ENCODE measurements at places on chromosomes 16 and 17.

- peak; percentile 54 for DNase-seq
Observed at GRCh38 chr16:68893710-68894705, 50.7 kb downstream of the TANGO6 start.

- peak; percentile 53 for DNase-seq
Observed at GRCh38 chr17:48335858-48336500, 94.0 kb downstream of the SKAP1 start.

DNA sequence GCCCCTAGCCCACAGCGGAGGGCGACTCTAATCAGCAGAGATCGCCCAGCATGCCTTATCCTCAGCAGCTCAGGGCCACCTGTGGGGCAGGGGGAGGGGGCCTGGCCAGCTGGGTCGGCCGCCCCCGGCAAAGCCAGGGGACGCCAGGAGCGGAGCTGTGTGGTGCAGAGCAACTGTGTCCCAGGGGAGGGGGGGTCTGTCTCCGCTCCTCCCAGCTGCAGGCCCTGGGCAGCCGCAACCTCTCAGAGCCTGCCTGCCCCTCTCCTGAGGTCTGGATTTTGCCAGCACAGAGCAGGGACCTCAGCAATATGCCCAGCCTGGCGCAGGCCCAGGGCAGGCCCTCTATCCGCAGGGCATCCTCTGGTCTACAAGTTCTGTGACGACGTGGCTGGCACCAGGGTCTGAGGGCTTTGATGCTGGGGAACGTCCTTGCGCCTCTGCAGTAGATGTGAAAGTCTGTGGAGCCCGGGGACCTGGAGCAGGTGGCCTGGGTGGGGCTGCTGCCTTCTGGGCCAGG is 36.5 kb upstream of the SLC38A10 start:
- DNase-seq, result no peak

DNA sequence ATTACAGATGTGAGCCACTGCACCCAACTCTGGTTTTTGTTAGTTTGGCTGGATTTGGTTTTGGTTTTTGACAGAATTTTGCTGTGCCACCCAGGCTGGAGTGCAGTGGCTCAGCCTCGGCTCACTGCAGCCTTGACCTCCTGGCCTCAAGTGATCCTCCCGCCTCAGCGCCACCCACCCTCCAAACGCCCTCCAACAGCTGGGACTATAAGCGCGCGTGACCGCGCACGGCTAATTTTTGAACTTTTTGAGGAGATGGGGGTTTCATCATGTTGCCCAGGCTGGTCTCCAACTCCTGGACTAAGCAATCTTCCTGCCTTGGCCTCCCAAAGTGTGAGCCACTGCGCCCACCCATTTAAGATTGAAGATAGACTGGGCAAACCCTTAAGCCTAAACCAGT is 84.4 kb upstream of the RPRML start:
- DNase-seq, result no peak

GRCh38 chr17:5203908-5204294 is 12.2 kb upstream of the ZNF594 start:
- DNase-seq, result peak; percentile 50

DNA sequence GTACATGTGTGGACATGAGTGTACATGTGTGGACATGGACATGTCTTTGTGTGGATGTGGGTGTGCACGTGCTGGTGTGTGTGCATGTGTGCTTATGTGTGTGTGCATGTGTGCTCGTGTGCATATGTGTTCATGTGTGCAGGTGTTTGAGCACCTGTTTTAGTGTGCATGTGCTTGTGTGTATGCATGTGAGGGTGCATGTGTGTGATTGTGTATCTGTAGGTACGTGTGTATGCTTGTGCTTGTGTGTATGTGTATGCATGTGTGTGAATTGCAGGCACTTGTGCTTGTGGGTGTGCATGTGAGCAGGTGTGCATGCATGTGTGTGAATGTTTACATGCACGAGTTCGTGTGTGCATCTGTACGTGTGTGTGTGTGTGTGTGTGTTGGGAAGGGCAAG is 300.6 kb upstream of the EEF2KMT start:
- no peak for DNase-seq

DNA sequence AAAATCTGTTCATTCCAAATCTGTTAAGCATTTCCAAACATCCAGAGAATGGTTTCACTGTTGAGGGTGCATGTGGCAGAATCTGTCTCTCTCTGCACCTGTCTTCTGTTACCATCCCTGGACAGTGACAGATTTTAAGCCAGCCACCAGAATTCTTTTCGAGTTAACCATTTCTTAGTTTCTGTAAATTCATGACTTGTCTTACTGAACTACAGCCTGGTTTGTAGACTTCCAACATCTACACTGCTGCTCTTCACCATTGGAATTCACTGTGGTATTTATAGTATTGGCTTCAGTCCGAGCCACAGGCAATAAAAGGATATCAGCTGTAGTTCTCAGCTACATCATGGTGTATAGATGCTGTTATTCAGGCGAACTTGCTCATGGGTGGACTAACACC is 47.6 kb downstream of the GOSR1 start:
- DNase-seq, result no peak

DNA sequence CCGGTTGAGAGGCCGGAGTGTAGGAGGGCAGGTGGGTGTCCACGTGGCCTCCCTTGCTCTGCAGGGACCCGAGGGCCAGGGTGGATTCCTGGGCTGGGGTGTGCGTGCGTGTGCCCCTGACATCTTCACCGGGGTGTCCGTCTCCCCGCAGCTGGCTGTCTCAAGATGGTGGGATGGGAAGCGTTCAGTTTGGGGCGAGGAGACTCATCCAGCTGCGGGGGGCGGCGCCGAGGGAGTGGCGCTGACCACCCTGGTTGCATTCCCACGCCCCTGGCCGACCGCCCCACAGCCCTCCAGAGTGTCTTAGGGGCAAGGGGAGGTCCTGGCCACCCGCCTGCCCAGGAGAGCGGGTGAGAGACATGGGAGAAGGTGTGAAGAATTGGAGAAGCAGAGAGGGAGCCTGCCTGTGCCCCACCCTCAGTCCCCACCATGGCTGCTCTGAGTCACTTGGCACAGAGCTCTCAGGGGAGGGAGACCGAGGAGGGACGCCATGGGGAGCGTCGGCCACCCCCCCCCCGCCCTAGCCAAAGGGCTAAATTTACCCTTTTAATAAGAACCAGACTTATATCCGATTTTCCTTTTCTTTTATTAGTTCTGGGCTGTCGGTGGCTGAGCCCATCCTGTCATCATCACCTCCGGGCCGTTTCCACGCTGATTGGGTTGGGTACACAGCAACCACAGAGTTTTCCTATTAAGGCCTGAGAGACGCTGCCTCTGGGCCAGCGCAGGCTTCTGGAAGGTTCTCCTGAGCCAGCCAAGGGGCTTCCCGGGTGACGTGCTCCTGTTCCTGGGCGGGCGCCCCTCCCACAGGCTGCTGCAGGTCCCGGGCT is 22.0 kb downstream of the BAHCC1 start:
- DNase-seq, result no peak

GRCh38 chr17:17058304-17058703 is 16.0 kb downstream of the MPRIP start:
- DNase-seq, result no peak

GRCh38 chr17:53655591-53655990 is 167.1 kb upstream of the KIF2B start:
- DNase-seq, result peak; percentile 33

GRCh38 chr17:55433629-55434422 is 12.2 kb upstream of the MMD start:
- peak; percentile 96 for DNase-seq

GRCh38 chr17:41442739-41443138 is 2.0 kb upstream of the KRT38 start:
- no peak for DNase-seq

GRCh38 chr17:5788266-5788900 is 204.1 kb upstream of the NLRP1 start:
- peak; percentile 86 for DNase-seq

- DNase-seq, result peak; percentile 71
Observed at GRCh38 chr16:55386534-55387296, 62.7 kb downstream of the IRX6 start.

DNA sequence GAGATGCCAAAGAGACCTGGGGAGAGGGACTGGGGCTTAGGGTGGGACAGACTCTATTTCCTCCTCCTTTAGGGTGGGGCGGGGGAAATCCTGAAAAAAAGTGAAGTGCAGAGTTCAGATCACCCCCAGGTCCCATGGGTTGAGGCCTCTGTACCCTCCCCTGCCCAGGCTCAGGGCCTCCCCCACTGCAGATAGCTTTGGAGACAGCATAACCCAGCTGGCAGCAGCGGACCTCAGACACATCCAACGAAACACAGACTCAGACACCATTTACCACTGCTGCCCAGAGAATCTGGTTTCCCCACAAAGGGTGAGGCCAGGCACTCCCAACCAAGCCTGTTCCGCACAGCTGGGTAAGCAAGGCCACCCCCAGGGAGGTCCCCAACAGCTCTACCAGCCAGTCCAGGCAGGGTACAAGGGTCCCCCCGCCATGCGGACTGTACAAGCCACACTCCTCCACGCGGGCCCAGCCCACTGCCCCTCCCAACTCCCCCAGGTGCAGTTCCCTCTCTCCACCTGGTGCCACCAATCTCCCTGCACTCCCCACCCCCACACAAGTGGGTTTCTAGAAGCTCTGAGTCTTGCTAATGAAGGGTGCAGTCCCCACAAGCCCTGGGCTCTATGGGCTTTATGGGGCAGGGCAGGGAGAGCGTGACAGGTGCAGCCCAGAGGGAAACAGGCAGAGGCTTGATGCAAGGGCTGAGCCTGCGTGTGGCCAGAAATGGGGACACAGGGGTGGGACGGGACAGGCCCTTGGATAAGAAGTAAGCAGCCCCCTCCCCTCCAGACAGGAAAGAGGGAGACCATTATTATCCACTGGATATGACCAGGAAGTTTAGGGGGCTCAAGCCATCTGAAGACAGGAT is 8.9 kb downstream of the RHBDF2 start:
- DNase-seq, result peak; percentile 43

- DNase-seq, result no peak
Observed at GRCh38 chr17:65297916-65298315, 160.7 kb downstream of the RGS9 start.

DNA sequence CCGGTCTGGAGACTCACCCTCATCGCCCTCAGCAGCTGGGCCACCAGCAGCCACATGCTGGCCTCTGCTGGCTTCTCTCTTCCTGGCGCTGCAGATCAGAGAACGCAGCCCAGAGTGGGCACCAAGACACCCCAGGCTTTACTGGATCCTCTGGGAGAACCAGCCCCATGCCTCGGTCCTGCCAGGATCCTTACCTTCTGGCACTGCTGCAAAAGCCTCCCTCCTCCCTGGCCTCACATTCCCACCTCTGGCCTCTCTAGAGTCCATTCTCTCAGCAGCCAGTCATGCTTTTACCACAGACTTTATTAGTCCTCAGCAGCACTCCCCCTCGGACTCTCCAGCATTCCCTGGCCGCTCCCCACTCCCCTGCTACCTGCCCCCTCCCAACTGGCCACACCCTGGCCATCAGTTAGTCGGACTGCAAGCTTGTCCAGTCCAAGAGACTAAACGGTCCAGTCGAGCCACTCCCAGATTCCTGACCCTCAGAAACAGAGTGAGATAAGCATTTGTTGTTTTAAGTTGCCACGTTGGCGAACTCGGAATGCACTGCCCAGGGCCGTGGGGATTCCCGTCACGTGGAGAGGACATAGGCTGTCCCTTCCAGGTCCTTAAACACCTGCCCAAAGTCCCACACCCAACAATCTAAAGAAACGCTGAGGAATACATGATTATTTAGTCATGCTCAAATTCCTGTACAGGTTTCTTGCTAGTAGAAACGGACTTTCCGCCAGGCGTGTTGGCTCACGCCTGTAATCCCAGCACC is 5.9 kb upstream of the SPG7 start:
- peak; percentile 91 for DNase-seq

DNA sequence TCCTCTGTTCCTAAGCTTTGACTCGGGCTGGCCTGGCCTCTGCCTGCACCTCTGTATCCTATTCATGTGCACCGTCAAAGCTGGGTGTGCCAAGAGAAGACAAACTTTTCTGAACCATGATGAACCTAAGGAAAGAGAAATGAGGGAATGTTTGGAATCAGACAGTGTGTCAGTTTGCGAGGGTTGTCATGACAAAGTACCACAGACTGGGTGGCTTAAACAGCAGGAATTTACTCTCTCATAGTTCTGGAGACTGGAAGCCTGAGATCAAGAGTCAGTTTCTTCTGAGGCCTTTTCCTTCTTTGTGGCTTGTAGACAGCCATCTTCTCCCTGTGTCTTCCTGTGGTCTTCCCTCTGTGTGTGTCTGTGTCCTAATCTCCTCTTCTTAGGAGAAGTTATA is 129.0 kb downstream of the KATNIP start:
- DNase-seq, result no peak

DNA sequence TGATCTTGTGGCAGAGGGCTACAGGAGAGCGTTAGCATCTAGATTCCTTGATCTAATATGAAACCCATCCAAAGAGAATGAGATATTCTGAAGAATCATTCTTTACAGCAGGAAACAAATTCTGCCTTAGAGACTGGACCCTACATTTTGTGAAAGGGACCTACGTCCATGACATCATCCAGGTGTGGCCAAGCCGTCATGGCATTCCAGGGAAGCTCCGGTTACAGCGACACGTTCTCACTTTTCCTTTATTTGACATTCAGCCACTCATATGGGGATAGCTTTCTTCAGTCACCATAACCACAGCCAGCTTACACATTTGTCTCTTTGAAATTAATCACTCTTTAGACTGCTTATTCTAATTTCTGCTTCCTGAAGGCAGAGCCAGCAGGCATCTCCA is 408.1 kb downstream of the XYLT1 start:
- DNase-seq, result no peak

DNA sequence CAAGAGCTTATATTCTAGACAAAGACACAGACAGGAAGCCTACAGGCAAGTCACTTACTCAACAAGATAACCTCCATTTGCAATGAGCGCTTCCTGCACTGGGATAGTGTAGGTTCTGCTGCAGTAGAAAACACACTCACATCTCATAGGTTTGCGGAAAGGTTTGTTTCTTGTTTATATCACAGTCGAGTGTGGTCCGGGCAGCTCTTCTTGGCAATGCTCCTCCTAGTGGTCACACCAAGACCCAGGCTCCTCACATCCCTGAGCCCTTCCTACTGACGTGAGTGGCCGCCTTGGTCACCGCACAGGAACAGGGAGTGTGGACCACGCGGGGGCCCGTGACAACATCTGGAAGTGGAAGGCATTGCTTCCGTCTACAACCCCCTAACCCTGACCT is 48.0 kb upstream of the RBFOX3 start:
- no peak for DNase-seq

DNA sequence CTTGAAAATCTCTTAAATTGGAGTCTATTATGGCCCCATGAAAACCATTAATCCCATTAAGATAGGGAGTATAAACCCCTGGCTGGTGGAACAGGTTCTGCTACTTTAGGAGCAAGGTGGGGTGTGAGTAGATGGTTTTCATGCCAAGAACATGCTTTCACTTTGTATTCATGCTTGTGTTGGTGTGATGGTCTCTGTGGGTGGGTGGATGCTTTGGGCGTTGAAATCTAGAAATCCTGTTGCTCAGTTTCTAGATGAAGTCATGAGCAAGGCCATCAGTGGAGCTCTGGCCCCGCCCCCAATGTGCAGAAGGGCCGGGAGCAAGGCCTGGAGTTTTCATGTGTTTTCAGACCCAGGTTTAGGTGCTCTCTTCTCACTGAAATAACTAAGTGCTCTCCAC is 20.1 kb downstream of the PLD6 start:
- peak; percentile 95 for DNase-seq

Measured in epithelial cell of esophagus (primary cell).